ENCODE measurements at places on chromosomes 13 and 19.

DNA sequence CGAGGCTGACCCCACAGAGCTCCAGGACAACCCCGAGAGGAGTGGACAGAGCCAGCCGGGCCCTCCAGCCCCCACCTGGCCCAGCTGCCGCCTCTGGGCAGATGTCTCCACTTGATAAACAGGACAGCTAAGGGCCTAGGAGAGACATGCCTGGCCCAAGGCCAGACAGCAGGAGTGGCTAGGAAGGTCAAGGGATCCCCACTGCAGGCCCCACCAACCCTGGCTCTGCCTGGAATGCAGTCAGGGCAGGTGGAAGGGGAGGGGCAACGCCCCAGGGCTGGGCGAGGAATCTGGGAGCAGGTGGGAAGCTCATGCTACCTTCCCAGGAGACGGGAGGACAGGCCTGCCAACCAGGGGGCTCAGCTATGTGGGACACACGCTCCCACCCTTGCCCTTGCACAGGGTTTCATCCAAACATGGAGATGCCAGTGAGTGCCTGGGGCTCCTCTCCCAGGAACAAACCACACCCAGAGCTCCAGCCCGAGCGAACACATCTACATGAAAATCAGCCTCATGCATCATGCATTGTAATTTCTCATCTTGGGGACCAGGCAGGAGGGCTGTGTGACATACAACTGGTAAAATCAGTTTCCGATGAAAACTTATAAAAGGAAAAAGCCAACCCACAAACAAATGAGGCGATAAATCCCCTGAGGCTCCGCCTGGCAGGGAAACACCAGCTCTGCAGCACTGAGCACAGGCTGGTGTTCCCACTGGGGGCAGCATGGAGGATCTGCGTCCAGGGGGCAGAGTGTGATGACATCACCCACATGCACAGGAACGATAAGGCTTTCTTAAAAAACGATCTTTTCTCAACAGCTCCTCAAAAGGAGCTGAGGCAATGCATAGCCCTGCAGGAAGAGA is 25.0 kb downstream of the SH3GL1 start:
- no peak for DNase-seq

DNA sequence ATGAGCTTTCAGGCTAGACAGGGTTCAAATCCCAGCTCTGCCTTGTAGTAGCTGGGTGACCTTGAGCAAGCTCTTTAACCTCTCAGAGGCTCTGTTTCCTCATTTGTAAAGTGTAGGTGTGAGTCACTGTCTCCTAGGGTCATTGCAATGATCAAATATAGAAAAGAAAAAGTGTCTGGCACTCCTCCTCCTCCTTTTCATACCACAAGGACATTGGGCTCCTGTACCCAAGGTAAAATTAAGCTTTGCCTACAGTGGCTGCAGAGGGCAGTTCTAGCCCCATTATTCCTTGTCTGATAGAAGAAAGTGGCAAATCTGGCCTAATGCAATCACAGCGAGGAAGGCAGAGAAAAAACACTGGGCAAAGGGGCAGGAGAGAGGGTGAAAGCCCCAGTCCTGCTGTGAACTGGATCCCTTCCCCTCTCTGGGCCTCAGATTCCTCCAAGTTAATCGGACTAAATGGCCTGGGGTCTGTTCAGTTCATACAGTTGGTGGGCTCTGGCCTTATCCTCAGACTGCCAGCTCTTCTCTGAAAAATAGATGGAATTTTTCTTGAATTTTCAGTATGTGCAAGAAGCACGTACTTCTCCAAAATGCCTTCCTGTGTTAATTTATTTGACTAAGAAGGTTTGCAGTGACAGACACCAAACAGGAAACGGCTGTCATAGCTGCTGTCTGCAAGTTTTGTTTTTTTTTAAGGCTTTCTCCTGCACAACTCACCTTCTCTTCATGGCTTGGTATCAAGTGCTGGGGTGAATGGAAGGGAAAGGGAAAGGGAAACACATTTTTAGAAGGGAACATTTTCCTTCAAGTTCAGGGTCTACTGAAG is 35.3 kb downstream of the RGCC start:
- DNase-seq, result no peak

GRCh38 chr19:31438401-31439269 is 89.4 kb upstream of the TSHZ3 start:
- no peak for DNase-seq

GRCh38 chr13:106570299-106570852 is 2.4 kb upstream of the ARGLU1 start:
- no peak for DNase-seq

DNA sequence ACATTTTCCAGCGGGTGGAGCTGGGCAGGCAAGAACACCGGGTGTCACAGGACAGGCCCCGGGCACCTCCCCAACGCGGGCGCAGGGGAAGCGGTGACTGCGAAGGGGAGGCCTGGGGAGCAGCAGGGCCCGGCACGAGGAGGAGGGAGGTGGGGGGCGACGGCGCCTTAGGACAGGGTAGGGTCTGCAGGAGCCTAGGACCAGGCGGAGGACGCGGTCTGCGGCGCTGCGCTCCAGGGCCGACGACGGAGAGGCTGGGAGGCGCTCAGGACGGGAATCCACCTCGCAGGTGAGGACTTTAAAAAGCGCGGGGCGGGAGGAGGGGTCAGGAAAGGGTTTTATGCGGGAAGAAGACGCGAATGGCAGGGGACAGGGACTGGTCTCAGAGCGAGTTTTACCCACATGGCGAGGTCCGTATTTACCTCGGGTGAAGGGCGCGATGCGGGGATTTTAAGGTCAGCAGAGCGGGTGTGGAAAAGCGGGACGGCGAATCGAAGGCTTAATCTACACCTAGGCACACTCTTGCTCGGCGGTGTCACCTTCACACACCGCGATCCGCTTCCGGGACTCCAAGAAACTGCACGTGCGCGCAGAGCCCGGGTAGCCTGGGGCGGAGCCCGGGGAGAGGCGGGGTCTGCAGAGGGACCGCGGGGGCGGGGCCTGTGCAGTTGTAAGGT is 13.5 kb downstream of the ERVV-2 start:
- no peak for DNase-seq

- peak; percentile 41 for DNase-seq
These were observed 11.0 kb upstream of the ACOD1 start for GRCh38 chr13:76937281-76937820.

GRCh38 chr19:6812612-6813011 is 40.1 kb downstream of the VAV1 start:
- no peak for DNase-seq

DNA sequence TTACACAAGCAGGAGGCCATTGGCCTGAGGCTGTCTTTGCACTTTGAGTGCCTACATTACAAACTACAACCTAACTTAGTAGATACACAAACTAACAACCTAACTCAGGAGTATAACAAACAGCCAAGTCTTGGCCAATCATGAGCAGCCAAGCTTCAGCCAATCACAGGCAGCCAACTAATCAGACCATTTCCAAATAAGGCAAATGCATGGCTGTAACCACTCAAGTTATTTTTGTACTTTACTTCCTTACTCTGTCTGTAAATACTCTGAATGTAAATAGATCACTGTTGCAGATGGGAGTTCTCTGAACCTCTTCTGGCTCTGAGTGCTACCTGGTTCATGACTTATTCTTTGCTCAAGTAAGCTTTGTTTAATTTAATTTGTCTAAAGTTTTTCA is 748.1 kb upstream of the SGCG start:
- DNase-seq, result no peak

GRCh38 chr13:102771298-102772041 is 2.1 kb downstream of the TEX30 start:
- no peak for DNase-seq

DNA sequence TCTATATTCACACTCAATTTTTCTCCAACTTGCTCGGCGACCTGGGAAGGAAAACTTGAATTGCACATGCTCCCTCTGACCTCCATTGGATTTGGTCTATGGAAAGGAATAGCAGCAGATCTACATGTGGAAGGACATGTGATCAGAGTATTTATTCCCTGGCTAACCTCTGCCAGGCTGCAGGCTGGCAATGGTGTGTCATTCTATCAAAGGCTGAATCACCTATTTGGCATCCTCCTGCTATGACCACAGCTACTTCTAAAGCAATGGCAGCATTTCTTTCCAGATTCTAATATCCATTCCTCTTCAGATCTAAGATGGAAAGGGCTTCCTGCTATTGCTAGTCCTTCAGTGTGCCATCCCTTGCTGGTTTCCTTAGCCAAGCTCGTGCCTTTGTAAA is 144.3 kb upstream of the FREM2 start:
- DNase-seq, result no peak

DNA sequence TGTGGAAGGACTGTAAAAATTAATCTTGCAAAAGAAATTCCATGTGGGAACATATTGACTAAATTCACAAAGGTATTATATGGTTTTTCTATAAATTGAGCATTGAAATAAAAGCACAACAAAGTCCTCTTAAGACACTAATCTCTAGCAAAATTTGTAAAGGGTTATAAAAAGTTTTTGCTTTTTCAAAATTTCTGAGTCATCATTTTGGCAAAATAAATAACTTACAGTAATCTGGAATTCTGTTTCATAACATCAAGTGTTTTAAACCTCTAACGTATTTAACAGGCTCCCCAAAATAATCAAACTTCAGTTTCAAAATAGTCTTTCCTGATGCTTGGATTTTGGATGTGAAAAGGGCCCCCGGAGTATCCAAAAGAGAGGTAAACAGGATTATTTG is 26.0 kb downstream of the MED4 start:
- DNase-seq, result no peak
